Activated CD4-positive, alpha-beta T cell treated with anti-CD3 and anti-CD28 coated beads, Interleukin-10, Interleukin-2, amounts not matched to agents 100 ng/mL and 50 ng/mL, durations not matched to agents 16 hours and 8 hours (primary cell): ENCODE measurements at places on chromosomes 4 and X.
A peak's percentile ranks its signal among the peaks of the same experiment; 100 is the strongest.

DNA sequence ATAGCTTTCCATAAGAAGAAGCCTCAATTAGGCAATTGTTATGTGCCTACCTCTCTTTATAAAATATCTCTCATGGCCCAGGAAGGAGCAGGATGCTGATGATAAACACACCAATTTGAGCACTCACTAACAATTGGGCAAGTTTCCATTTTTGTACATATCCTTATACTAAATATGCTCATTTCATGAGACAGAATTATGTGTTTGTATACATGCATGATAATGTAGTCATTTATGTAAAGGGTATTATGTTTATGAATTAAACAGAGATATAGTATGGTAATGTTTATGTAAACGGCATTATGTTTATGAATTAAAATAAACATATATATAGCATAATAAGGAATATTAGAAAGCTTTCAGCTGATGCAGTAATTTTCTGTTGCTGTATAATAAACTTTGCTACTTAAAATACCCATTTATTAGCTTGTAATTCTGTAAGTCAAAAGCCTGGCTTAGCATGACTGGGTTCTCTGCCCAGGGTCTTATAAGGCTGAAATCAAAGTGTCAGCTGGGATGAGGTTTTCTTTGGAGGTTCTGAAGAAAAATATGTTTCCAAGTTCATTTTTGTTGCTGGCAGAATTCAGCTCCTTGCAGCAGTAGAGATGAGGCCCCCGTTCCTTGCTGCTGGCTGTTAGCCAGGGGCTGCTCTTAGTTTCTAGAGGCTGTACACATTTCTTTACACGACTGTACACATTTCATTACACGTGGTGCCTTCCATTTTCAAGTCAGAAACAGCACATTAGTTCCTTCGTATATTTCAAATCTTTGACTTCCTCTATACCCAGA lies 89.0 kb downstream of the GLRA2 start:
- no peak for DNase-seq

DNA sequence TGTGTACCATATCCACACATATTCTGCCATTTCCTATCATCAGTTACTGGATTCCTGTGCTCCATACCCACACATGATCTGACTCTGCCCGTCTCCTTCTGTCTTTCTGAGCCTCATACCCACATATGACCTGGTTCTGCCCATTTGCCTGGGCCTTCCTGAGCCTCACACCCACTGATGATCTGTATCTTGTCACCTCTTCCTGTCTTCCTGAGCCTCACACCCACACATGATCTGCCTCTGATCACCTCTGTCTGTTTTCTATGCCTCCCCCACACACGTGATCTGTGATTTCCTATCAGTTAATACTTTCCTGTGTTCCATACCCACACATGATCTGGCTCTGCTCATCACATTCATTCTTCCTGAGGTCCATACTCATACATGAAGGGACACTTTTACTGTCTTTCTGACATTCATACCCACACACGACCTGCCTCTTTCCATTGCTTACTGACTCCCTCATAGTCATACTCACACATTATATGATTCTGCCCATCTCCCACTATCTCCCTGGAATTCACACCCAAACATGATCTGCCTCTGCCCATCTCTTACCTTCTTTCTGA lies 32.5 kb downstream of the SCML1 start:
- DNase-seq, result no peak

DNA sequence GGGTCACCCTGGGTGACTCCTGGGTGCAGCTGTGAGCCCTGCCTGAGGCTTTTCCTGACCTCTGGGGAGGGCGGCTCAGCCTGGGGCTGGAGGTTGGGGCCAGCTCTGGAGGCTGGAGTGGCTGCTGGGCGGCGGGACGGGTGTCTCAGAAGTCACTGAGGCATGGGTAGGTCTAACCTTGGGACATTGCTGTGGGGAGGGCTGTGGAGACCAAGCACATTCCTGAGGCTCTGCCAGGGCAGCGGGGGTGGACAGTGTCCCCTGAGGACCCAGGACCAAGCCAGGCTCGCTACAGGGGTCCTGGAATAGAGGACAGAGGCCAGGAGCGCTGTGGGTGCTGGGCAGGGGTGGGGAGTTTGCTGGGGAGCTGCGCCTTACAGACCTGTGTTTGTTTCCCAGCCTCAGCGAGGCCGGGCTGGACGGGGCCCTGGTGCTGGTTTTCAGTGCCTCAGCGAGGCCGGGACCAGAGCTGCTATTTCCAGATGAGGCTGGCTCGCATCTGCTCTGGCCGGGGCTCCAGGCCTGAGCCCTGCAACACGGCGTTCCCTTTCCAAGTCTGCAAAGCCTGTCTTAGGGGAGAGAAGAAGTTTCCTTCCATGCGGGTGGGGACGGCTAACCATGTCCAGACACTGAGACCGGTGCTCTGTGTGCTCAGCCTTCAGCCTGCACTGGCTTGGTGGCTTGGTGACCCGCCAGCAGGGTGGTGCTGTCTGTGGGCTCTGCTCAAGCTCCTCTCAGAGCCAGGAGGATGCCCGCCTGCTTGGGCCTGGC lies 3.0 kb upstream of the SLC25A6 start:
- DNase-seq, result no peak

DNA sequence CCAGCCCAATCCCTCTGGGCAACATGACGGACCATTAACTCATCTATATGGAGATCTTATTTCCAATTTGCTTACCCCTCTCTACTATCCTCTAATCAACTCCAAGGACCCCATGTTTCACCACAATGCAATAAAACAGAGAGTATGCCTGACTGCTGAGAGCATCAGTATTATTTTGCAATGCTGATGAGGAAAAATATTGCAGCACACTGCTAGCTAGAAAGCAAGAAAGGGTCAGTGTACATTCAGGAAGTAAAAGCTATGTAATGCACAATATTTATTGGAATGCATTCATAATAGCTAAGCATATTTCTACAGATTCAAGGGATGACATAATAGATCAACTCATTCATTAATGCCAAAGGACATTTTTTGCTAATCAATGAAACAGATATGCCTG lies 33.2 kb downstream of the ARAP2 start:
- no peak for DNase-seq

- no peak for DNase-seq
These were observed 150.0 kb downstream of the PDE5A start for GRCh38 chr4:119478446-119479179.

DNA sequence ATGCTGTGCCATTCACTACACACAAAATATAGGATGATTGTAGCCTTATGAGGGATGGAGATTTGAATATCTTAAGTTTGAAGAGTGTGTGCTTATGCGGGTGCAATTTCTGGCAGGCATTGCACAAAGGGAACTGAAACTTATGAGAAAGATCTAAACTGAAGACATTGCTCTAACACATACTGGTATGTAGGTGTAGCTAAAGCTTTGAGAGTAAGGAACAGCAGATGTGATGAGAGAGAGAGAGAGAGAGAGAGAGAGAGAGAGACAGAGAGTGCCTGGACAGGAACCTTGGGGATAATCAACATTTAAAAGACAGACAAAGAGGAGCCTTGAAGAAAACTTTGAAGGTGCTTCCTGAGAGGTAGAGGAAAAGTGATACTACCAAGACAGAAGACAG lies 379.7 kb downstream of the SPRY1 start:
- peak; percentile 4 for DNase-seq

- no peak for DNase-seq
These were observed 628 bp downstream of the ZCCHC12 start for GRCh38 chrX:118824173-118824730.
